Aorta (tissue), 5 donors: ENCODE measurements at places on chromosomes 16 and 17.

DNA sequence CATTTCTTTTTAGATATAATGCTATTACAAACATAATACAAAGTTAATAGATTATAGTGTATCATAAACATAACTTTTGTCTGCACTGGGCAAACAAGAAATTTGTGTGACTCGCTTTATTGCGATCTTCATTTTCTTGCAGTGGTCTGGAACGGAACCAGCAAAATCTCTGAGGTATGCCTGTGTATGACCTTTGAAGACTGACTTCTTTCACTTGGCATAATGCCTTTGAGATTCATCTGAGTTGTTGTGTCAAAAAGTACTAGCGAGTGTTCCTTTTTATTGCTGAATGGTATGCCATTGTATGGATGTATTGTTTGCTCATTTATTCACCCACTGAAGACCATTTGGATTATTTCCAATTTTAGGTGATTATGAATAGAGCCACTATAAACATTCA is 69.2 kb downstream of the TANC2 start:
- DNase-seq = no peak

GRCh38 chr16:50614955-50615724 is 66.0 kb downstream of the SNX20 start:
- DNase-seq = no peak

- no peak for DNase-seq
These were observed 47.6 kb downstream of the IL21R start for GRCh38 chr16:27449434-27450195.

- DNase-seq = no peak
These were observed 2.2 kb upstream of the ZNF23 start for GRCh38 chr16:71464231-71464630.

DNA sequence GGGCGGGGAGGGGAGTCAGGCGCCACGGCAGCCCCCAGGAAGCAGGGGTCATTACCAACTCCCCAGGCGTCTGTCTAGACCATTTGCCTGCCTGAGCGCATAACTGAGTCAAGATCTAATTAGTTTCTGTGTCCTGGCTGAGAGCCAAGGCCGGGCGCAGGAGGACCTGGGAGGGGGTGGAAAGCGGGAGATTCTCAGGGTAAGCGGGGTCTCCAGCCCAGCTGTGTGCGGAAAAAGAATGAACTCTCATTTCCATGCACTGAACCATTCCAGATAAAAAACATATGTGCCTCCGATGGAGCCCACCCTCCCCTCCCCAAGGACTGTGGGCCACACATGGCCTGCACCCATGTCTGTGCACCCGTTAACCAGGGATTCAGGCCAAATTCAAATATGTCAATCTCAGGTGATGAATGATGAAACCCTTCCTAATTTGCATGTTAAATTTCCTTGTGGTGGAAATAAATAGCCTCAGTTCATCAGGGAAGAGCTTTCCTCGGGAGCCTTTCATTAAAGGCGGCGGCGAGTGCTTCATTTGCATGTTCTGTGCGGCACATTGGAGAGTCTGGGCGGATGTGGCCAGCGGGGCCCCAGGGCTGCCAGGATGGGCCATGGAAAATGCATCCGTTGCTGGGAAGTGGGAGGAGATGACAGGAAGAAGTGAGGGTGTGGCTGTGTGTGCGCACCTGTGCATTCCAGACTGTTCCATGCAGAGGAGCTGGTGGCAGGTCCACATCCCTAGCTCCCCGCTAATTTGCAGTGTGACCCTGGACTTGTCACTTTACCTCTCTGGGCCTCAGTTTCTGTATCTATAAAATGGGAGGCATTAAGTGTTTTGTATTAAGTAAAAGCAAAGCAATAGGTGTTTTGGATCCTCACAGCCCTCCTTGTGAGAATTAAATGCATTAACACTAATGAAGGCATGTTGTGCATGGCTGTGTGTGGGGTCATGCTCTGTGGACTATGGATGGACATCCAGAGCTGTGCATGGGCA is 151.1 kb downstream of the SDK2 start:
- DNase-seq = no peak

- no peak for DNase-seq
These were observed 29.1 kb upstream of the CRHR1 start for GRCh38 chr17:45755050-45755449.

DNA sequence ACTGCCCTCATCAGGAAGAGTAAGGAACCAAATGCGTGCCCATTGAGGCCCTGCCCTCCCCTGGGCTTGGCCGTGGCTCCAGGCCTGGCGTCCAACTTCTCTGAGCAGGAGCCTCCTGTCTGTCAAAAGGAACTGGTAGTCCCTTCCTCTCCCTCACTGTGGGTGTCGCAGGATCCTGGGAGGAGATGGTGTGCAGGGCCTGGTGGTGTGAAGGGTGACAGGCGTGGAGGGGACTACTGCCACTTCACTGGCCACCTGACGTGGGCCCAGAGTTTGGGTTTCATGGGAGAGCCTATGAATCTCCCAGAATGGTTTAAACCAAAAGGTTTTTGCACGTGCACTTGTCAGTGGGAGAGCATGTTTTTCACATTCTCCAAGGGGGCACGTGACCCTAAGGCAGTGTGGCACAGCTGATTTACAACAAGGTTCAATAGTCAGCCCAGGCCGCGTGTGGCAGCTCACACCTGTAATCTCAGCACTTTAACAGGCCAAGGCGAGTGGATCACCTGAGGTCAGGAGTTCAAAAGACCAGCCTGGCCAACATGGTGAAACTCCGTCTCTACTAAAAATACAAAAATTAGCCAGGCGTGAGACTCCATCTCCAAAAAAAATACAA is 12.5 kb downstream of the ARL2BP start:
- DNase-seq = peak; percentile 61

GRCh38 chr16:29975811-29976511 is 2.3 kb downstream of the TAOK2 start:
- DNase-seq = no peak

GRCh38 chr17:50763716-50764475 is 3.4 kb downstream of the ANKRD40CL start:
- DNase-seq = no peak

DNA sequence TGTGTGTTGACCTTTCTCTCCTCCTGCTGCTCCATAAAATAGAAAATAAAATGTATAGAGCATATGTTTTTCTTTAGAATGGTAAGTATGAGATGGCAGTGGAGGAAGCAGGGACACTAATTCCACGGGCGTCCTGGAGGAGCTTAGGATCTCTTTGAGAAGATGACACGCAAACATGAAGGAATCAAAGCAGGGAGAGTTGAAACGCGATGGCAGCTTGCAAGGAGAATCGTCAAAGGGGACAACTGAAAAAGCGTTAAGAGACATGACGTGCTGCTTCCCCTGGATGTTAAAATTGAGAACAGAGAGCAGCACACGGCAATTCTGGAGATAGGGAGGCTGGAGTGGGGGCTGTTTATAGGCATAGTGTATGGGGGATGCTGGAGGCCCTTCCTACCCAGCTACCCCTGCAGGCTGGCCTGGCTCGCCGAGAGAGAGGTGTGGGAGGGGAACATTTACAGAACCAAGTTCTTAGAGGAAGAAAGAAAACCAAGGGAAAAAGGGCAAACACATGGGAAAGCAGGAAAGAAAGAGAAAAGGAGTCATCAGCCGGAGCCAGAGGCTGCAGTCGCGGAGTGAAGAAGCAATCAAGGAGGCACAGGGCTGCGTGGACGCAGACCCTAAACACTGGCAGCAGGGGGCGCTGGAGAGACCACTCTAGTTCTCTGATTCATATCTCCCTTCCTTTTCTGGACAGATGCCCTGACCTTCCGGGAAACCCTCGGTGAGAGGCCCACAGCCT is 55.8 kb downstream of the MYH13 start:
- peak; percentile 80 for DNase-seq

- no peak for DNase-seq
These were observed 1.5 kb downstream of the DDX28 start for GRCh38 chr16:68021490-68021889.

DNA sequence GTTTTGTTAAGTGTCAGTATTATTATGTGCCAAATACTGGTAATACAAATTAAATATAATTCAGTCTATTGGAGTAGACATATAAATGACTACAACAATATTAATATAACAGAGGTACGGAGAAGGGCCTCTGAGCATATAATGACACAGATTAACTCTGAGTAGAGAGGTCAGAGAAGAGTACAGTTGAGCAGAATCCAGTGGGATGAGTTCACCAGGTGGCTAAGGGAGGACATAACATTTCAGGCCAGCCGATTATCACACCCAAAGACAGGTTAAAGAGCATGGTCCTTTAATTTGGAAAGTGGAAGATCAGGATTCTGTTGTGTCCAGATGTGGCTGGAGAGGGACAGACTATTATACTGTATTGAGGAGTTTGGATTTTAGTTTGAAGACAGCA is 11.3 kb downstream of the NFATC3 start:
- DNase-seq = no peak

DNA sequence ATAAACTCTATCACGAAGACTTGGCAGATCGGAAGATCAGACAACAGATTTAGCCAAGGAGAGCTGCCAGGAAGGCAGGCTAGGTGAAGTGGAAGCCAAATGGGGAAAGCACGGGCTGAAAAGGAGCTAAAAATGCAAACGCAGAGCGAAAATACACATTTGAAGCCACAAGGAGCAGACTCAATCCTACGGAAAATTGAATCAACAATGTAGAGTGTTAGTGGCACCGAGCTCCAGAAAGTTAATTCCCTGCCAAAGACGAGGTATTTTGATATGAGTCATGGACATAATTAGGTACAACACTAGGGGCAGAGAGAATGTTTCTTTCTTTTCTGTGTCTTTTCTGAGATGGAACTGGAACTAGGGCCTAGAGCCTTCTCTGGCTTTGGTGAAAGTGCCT is 20.7 kb downstream of the GSG1L start:
- no peak for DNase-seq

DNA sequence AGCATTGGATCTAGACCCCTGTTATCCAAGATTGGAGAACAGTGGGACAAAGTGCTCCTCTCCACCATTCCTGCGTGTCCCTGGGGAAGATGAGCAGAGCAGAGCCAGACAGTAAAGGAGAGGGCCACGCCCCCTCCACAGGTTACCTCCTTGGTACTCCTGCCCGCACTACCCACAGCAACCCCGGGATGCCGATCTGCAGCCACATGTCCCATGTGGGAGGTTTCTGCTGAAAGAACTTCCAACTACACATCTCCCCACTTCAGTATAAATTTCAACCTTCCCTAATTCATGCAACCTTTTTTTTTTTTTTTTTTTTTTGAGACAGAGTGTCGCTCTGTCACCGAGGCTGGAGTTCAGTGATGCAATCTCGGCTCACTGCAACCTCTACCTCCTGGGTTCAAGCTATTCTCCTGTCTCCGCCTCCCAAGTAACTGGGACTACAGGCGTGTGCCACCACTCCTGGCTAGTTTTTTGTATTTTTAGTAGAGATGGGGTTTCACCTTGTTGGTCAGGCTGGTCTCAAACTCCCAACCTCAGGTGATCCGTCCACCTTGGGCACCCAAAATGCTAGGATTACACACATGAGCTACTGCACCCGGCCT is 2.3 kb downstream of the RAB37 start:
- no peak for DNase-seq

DNA sequence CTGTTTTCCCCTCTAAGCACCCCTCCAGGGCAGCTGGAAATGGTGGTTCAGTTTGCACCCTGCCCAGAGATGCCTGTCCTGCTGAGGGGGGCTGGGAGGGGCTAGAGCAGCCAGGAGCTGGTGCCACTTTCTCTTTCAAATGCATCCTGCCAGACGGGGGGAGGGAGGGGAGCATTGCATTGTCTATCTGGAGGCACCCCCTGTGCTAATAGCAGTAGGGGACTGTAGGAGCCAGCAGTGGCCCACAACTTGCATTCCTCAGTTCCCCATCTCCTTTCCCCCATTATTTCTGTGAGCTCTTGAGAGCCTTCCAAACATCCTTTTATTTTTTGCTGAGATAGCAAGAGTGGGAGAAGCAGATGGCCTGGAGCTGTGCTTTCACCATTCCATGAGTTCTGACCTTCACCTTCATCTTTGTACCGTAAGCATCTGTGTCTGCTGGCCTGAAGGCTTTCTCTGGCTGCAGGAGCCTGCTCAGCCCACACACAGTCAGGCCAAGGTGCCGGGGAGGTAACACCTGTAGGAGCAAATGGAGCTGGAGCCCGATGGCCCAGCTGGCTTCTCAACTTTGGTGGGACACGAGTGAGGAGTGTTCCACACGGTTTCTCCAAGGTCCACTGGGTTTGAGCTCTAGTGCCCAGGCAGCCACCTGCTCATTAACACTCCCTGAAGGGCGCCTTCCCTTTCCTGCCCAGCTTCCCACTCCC is 5.2 kb downstream of the WFDC1 start:
- DNase-seq = no peak

DNA sequence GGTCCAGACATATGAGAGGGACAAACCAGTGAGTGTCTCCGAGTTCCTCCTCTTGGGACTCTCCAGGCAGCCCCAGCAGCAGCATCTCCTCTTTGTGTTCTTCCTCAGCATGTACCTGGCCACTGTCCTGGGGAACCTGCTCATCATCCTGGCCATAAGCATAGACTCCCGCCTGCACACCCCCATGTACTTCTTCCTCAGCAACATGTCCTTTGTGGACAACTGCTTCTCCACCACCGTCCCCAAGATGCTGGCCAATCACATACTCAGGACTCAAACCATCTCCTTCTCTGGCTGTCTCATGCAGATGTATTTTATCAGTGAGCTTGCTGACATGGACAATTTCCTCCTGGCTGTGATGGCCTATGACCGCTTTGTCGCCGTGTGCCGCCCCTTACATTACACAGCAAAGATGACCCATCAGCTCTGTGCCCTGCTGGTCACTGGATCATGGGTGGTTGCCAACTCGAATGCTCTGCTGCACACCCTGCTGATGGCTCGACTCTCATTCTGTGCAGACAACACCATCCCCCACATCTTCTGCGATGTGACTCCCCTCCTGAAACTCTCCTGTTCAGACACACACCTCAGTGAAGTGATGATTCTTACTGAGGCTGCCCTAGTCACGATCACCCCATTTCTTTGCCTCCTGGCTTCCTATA is 19.2 kb downstream of the ZNF200 start:
- DNase-seq = no peak

DNA sequence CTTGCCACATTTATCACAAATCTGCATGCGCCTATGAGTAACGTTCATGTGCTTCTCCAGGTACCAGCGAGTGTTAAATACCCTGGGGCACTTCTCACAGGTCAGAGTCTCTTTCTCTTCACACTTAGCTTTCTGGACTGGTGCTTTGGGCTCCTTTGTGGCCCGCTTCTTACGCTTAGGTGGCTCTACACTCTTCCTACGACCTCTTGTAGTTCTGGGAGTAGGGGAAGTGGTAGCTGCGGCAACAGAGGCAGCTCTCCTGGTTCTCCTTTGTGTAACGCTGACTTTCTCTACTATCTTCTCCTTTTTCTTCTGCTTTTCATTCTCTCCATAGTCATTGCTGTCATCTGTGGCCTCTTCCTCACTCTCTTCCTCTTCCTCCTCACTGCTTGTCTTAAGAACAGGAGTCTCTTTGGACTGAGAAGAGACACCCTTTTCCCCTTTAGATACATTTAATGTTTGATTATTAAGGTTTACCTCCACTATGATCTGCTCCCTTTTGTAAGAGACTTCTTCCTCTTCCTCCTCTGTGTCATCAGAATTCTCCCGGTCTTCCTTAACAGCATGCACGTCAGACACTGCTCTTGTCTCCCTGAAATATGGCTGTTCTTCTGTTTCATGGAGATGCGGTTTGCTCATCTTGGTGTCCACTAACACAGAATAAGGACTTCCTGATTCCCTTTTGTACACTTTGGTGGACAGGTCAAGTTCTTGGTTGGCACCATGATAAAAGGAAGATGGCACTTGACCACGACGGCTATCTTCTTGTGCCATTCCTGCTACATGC is 45.0 kb downstream of the ZNF652 start:
- DNase-seq = no peak
